CD4-positive, alpha-beta T cell treated with Interleukin-21 for 1 hour (primary cell): ENCODE measurements at places on chromosomes 7 and 10.

GRCh38 chr7:157526913-157527634, 190.3 kb downstream of the DNAJB6 start:
- DNase-seq: no peak

- DNase-seq: no peak
These were observed 111.7 kb downstream of the GLI3 start for GRCh38 chr7:42125321-42125720.

DNA sequence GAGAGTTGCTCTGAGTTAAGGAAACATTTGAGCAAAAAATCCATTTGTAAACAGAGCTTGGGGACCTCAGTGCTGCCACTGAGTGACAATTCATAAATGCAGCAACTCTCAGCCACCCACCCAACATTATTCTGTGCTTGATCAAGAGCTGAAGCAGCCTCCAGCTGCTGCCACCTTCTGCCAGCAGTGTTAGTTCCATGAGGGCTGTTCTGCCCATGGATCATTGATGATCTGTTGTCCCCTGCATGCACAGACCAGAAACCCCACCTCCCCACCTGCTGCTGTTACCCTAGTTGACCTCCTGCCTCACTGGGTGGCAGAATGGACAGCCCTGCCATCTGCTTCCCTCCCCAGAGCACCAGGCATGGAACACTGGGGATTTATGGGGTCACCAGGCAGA, 305.4 kb downstream of the KCNMA1 start:
- DNase-seq: no peak

DNA sequence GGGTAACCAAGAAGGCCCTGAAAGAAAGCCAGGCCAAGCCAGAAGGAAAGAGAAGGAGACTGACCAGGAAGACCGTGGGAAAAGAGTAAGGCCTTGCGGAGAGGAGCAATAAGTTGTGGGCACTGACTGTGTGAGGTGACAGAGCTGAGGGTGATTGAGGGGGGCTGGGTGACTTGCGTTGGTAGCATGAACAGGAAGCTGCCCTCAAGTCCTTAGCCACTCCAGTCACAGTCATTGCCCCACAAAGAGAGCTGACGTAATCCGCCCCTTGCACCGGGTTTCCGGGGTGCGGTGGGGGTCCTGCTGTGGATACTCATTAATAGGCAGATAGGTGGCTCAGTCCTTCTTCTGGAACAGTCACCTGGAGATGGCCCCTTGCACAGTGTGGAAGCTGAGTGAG, 16.1 kb upstream of the DMBT1 start:
- DNase-seq: peak; percentile 52

- DNase-seq: no peak
These were observed 45.6 kb upstream of the SGCE start for GRCh38 chr7:94701555-94701973.

- DNase-seq: no peak
These were observed 104.9 kb downstream of the VPS50 start for GRCh38 chr7:93337052-93337451.

- no peak for DNase-seq
These were observed 162.1 kb downstream of the CHCHD3 start for GRCh38 chr7:132919771-132920170.

DNA sequence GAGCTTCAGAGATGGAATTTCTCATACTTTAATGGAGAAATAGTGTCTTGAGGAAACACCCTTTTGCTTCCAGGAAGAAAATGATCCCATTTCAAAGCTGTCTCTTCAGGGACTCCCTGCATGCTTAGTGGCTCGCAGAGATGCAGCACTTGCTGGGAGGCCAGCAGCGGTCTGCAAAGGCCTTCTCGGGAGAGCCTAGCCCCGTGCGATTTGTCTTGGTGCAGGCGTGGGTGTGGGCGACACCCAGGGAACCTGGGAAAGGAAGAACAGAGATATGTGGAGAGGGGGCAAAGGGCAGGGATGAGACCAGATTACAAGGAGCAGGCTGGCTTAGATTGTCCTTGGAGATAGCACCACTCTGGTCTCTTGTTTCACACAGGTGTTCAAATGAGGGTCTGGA, 352.3 kb upstream of the PODXL start:
- DNase-seq: no peak
